ENCODE measurements at places on chromosomes 12 and 14.

DNA sequence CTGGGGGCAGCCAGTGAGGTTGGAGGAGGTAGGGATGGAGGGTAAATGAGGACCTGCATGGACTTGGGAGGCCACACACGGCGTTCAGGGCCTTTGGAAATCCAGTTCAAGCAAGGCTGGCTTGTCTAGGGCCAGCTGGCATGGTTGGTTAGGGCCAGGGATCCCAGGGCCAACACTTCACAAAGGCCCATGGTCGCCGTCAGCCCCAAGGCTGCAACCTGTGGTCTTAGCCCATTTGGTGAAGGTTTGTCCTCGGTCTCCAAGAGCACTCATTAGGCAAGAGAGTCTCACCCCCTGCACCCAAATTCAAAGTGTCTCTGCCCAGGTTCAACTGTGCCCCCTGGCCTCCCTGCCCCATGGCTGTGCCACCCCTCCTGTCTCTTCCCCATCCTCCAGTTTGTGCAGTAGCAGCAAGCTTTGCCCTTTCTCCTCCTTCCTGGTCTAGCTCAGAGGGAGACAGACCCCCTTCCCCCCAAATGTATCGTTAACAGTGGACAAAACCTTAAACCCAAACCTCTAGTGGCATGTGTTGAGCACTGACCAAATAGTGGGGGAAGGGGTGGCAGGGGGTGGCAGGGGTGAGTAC, 94.1 kb downstream of the NINJ2 start:
- no peak for DNase-seq

DNA sequence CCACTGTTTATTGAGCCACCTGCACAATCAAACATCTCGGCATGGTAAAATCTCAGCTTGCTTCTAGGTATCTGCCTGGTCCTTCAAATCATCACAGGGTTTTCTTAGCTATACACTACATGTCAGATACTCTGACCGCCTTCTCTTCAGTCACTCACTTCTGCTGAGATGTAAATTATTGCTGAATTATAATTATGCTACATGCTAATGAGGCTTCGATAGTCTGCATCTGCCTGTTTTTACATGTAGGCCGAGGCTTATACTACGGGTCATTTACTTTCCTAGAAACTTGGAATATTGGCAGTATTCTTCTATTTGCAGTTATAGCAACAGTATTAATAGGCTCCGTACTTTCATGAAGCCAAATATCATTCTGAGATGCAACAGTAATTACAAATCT, 77.6 kb downstream of the SINHCAF start:
- no peak for DNase-seq

DNA sequence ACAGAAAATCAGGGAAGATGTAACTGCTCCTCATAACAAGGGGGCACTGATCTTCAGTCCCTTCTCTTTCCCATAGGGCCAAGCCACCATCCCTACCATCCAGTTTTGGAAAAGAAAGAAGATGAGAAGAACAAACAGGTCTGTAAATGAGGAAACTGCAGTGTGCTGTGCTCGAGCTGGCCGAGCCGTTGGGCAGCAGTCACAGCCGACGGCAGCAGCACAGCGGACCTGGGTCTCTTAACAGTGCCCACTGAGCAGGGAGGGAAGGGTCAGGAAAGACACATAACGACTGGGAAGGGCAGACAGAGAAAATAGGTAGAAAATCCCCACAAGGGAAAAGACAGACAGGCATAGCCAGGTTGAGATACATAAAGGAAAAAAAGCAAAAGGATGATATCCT, 38.2 kb downstream of the BDKRB1 start:
- DNase-seq: no peak

- DNase-seq: no peak
These were observed 149.5 kb downstream of the IPO8 start for GRCh38 chr12:30546121-30546520.

DNA sequence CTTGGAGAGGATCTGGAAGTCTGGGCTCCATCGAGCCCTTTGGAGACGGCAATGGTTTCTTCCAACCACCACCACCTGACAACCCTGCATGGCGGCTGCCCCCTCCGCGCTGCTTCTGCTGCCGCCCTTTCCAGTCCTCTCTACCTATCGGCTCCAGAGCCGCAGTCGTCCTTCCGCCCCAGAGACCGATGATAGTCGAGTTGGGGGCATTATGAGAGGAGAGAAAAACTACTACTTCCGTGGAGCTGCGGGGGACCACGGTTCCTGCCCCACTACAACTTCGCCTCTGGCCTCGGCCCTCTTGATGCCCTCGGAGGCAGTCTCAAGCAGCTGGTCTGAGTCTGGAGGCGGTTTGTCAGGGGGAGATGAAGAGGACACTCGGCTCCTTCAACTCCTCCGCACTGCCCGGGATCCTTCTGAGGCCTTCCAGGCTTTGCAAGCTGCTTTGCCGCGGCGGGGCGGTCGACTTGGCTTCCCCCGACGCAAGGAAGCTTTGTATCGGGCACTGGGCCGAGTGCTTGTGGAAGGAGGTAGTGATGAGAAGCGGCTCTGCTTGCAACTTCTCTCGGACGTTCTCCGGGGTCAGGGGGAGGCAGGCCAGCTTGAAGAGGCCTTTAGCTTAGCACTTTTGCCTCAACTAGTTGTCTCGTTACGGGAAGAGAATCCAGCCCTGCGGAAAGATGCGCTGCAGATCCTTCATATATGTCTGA, 499 bp downstream of the TOGARAM1 start:
- peak; percentile 60 for DNase-seq

- DNase-seq: no peak
These were observed 127.8 kb downstream of the TSPAN9 start for GRCh38 chr12:3204730-3205531.

DNA sequence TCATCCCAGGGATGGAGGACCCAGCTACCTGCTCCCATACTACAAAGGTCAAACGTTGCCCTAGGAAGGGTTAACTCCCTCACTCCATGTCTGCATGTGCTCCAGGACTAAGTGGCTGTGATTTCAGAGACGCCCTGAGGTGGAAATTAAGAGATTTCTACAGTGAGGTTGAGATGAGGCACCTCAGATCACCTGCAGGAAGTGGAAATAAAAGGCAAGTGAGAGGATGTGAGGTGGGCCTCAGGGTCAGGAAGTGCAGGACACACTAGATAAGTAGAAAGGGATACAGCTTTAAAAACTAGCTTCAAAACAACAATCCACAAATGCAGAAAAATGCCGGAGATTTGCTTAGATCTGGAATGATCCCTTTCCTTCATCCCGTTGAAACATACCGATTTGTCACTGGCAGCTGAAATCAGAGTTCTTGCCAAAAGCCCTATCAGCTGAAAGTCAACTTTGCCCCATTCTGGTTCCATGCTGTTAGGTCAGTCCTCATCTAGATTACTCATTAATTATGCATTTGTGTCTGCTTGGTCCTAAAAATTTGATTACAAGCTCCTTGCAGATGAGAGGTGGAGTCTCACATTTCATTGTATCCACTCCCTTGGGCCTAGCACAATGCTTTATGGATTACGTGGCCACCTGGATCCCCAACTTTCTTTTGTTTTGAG, 6.6 kb downstream of the PLBD1 start:
- DNase-seq: no peak

DNA sequence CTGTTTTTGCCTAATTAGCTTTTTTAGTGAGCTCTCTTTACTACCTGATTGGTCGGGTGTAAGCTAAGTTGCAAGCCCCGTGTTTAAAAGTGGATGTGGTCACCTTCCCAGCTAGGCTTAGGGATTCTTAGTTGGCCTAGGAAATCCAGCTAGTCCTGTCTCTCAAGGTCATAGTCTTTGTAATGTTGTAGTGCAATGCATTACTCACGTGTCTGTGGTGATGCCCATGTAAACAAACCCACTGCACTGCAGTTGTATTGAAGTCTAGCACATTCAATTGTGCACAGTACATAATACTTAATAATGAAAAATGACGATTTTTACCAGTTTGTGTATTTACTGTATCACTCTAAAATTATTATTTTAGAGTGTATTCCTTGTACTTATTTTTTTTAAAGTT, 335.5 kb downstream of the NUAK1 start:
- DNase-seq: no peak

- no peak for DNase-seq
These were observed 48.0 kb downstream of the ETNK1 start for GRCh38 chr12:22672951-22673350.

- no peak for DNase-seq
These were observed 6.4 kb downstream of the LACRT start for GRCh38 chr12:54628186-54628846.

GRCh38 chr12:101327051-101327450, 47.1 kb downstream of the UTP20 start:
- no peak for DNase-seq

GRCh38 chr14:92173668-92174067, 51.9 kb downstream of the CPSF2 start:
- DNase-seq: no peak

GRCh38 chr12:108665608-108666202, 32.0 kb upstream of the SELPLG start:
- no peak for DNase-seq

DNA sequence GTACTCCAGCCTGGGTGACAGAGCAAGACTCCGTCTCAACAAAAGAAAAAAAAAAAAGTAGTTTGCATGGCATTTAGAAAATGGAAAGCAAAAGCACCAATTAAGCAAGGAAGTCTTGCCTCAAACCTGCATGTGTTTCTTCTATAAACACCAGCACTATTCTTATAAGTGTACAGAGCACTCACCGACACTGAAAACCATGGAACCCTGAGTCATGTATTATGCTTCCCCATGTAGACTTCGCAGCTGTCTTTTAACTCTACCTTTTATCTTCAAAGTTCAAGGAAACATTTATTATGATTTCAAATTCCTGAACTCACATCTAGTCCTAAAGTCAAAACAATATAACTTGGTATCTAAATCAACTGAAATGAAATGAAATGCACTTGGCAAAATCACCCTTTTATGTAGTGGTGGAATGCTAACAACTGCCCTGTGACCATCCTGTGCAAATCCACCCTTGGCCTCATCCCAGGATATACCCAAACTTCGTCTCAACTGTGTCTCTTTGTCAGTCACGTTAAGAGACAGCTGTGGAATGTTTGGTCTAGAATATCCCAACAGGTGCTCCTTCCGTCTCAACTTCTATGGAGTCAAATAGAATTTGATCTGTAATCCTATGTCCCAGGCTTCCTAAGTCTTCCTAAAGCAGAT, 4.8 kb downstream of the BCAT1 start:
- DNase-seq: no peak

- no peak for DNase-seq
These were observed 183.9 kb downstream of the APAF1 start for GRCh38 chr12:98828802-98829600.

- no peak for DNase-seq
These were observed 1.5 kb downstream of the RAB35 start for GRCh38 chr12:120115066-120115465.

GRCh38 chr14:94620597-94620996, 8.4 kb downstream of the SERPINA3 start:
- no peak for DNase-seq

DNA sequence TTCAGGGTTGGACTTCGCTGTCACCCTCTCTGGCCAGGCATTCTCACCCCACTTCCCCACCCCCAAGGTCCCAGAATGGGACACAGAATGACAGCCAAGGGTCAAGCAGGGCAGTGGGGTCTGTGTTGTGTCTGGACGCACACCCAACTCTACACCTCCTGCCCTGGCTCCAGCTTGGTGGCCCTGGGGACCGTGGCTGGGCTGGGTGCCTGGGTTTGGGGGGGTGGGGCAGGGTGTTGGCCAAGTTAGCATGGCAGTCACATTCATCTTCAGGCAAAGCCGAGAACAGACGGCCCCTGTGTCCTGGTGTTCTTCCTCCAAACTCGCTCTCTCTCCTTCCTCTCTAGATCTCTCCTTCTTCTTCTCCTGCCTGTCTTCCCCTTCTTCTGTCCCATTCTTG, 5.6 kb downstream of the LRP1 start:
- no peak for DNase-seq

GRCh38 chr14:94042433-94043091, 16.4 kb downstream of the OTUB2 start:
- no peak for DNase-seq

DNA sequence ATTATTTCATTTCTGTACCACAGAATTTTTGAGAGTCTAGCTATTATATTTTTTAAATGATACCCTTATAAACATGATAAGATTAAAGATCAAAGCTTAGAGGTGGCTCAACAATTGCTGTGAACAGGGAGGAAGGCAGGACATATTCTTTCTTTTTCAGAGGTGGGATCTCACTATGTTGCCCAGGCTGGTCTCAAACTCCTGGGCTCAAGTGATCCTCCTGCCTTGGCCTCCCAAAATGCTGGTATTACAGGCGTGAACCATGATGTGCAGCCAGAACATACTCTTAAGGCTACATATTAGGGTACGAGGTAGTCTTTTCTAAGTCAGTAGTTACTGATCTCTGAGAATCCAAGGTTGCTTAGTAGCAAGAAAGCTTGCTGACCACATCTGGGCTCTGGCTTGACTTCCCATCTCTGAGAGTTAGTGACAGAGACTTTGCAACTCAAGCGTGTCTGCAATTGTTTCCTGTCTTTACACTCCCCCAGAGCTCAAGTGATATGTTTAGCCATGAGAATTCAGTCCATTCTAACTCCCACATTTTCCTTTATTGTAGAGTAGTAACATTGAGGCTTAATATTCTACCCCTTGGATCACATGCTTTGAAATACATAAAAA, 8.6 kb downstream of the RAB5B start:
- no peak for DNase-seq

GRCh38 chr14:77225892-77226557, 44.4 kb downstream of the TMEM63C start:
- DNase-seq: no peak

DNA sequence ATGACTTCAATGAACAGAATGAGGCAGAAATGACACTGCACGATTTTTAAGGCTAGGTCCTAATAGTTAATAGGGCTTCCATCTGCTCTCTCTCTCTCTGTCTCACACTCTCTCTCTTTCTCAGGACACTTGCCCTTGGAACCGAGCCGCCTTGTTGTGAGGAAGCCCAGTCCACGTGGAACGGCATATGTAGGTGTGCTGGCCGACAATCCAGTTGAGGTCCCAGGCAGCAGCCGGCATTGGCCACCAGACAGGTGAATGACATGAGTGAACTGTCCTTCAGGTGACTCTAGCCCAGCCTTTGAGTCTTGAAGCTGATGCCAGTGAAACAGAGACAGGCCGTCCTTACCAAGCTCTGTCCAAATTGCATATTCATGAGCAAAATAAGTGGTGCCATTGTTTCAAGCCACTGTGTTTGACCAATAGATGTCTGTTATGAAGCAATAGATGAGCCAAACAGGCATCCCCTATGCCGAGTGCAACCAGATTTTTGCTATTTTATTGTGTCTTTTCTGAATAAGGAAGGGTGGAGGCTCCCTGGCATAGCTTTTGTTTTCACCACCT, 217.5 kb upstream of the LHX5 start:
- DNase-seq: no peak

- peak; percentile 44 for DNase-seq
These were observed 27.0 kb upstream of the EID3 start for GRCh38 chr12:104276273-104277131.

DNA sequence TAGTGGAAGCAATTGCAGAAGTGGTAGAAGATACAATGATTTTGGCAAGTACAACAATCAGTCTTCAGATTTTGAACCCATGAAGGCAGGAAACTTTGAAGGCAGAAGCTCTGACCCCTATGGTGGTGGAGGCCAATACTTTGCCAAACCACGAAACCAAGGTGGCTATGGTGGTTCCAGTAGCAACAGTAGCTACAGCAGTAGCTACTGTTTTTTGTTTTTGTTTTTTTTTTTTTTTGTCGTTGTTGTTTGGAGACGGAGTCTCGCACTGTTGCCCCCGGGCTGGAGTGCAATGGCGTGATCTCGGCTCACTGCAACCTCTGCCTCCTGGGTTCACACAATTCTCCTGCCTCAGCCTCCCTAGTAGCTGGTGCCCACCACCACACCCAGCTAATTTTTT, 47.4 kb downstream of the IFNG-AS1 start:
- DNase-seq: no peak
